ENCODE measurements at places on chromosomes 7 and 10.

DNA sequence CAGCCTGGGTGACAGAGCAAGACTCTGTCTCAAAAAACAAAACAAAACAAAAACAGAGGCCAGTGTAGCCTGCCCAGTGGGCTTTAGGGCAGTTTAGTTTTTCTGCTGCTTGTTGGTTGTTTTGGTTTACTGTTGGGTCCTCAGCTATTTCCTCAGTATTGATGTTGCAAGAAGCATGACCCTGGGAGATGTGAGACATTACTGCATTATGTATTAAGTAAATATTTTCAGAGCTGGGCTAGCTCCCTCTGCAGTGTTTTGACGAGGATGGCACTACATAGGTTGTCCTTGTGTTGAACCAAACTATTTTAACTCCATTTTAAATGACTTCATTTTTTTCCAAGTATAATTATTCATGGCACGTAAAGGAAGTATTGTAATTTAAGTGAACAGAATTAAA, 4.8 kb downstream of the AKAP9 start:
- no peak for DNase-seq

GRCh38 chr10:1123198-1123597, 67.0 kb downstream of the WDR37 start:
- DNase-seq = no peak

DNA sequence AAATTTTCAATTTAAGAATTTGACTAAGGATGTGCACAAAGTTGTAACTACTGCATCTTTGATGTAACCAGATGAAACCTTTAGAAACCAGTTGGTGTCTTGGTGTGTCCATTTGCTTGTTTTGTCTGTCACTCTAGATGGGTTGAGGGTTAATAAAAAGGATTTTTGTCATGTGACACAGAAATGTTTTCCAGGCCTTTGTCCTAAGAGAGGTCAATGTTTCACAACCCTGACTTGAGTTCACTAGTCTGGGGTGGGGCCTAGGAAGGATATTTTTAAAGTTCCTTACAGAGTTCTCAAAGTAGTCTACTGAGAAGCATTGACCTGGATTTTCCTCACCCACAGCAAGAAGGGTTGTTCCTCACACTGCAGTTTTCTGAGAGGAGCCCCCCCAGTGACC, 90.3 kb downstream of the HERPUD2 start:
- no peak for DNase-seq

- DNase-seq = no peak
Measured at GRCh38 chr7:113891828-113892227, 27.0 kb downstream of the PPP1R3A start.

GRCh38 chr10:52213321-52213752, 100.7 kb upstream of the DKK1 start:
- DNase-seq = no peak

GRCh38 chr7:127330070-127330469, 62.4 kb downstream of the ZNF800 start:
- no peak for DNase-seq

DNA sequence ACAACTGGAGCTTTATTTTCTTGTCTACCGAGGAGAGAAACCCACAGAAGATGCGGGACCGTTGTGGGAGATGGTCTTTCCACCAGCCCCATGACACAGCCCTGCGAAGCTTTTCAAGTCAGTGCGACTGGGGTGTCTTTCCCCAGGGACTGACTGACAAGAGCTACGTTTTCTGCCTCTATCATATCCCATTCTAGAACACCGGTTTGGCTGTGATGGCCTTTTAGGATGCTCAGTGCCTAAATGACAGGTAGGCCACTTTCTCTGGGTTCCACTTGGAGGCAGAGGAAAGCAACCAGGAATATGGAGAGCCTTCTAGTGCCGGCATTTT, 16.9 kb downstream of the SLC13A4 start:
- no peak for DNase-seq

DNA sequence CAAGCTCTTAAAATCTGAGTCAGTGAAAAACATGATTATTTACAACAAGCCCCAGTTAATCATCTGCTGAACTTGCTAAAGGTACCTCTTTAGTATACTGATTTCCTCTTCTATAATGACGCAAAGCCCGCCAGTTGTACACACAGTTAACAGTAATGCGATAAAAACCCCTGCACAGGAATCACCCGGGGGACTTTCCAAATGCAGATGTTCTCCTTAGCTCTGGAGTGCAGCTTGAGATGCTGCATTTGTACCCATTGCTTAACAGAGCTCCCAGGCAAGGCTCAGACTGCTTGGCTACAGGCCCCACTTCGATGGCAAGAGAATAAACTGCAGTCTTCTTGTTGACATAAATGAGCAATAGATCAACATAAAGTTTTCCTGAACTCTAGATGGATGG, 279.6 kb upstream of the HGF start:
- DNase-seq = no peak

- no peak for DNase-seq
Measured at GRCh38 chr10:7491949-7492659, 81.3 kb upstream of the SFMBT2 start.

- no peak for DNase-seq
Measured at GRCh38 chr10:75717126-75717916, 285.9 kb downstream of the LRMDA start.

DNA sequence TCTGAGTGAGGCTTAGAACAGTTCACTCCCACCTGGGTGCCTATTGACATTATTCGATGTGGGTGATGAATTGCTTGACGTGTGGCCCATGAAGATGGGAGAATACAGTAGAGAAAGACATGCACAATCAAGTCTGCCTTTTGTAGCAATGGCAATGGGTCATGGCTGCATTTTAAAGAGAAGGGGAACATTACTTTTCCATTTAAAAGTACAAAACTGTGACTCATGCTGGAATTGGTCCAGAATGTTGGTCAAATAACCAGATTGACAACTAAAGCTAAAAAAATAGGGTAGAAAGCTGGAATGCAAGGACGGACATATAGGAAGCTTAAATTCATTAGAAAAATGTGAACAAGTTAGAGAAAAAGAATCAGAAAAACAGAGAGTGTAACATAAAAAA, 104.1 kb upstream of the SLC25A13 start:
- DNase-seq = no peak

- no peak for DNase-seq
Measured at GRCh38 chr10:110568055-110568735, 700 bp downstream of the SMC3 start.

GRCh38 chr7:18228686-18229085, 201.0 kb upstream of the PRPS1L1 start:
- DNase-seq = no peak

- no peak for DNase-seq
Measured at GRCh38 chr7:125892434-125892833, 962.8 kb upstream of the POT1 start.

GRCh38 chr7:1274121-1274875, 41.6 kb downstream of the UNCX start:
- DNase-seq = no peak

GRCh38 chr10:22017283-22018020, 13.9 kb upstream of the DNAJC1 start:
- DNase-seq = no peak

DNA sequence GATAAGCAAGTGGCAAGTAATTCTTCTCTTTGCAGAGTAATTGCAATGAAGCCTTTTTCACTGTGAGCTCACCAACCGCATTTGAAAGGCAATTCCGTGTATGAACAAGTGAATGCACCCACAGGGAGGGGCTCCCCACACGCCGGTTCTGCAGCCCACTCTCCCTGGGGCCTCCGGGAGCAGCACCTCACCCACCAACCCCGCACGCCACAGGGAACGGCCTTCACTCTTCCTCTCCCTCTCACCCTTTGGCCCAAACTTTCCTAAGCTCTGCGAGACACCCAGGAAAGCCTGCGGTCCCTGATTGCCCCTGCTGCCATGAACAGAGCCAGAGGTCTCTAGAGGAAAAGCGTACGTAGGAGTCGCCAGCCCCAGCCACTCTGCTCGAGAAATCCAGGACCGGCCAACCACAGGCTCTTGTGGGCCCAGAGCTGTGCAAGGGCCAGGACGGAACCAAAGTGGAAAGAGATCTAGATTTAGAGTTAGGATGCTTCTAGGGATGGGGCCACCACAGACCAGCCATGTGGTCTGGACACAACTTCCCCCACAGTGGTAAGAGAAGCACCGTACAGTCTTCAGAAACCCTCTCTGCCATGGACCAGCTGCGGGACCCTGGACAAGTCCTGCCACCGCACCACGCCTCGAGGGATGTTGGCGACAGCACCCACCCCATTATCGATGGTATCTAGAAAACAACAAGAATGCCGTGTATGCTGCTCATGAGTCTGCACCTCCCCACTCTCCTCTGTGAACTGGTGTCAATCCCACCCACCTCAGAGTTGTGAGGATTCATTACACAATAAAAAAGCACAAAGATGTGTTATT, 3.6 kb downstream of the WDR86 start:
- DNase-seq = no peak

GRCh38 chr7:143069912-143070500, 17.9 kb downstream of the OR6V1 start:
- no peak for DNase-seq
